ENCODE measurements at places on chromosomes 2 and 18. TPM values are rescaled to one million over a fixed set of nuclear protein-coding genes. Genes with fewer than 3 reads are reported as not detected.
A peak's percentile ranks its signal among the peaks of the same experiment; 100 is the strongest.

GRCh38 chr2:199662255-199662654 lies 188.7 kb downstream of the FTCDNL1 start:
- no peak for DNase-seq

ATOH8 gene
- total RNA-seq, result 57.2 TPM

SCYGR4 gene
- total RNA-seq, result not detected

UGGT1 gene
- 34.3 TPM for total RNA-seq

MAP2 gene
- total RNA-seq, result 41.9 TPM

DNA sequence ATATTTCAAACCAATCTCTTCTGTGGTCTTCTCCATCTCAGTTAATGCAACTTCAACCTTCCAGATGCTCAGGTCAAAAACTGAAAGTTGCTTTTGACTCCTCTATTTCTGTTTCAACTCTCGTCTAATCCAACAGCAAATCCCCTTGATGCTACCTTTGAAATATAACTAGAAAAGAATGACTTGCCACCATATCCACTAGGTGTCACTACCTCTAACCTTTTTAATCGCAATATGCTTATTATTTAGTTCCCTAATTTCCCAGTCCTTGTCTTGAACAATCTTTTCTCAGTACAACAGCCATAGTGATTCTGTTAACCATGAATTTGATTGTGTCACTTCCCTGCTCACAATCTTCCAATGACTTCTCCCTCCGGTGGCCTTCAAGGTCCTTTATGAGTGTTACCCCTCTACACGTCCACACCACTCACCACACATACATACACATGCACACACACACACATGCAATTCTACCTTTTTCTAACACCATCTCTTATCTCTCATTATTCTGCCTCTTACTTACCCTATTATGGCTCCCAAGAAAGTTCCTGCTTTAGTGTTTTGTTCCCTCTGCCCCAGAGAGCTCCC lies 245.5 kb upstream of the KCNJ3 start:
- no peak for DNase-seq

FHL2 gene
- 208 TPM for total RNA-seq

DNA sequence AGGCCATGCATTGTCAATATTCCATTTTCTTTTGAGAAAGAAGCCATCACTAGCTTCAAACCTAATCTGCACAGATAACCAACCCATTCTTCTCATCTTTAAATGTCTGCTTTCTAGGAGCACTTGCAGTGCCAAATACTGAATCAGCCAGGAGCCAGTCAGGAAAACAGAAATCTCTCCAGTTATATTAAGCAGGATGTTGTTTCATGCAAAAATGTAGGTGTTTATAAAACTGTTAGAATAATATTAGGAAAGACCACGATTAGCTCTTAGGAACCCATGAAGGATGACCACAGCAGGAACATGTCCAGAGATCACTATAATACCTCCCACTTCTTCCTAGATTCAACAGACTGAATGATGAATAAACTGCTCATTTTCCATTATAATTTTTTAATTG lies 86.0 kb downstream of the TTC32 start:
- no peak for DNase-seq

RAPGEF4 gene
- total RNA-seq, result 9.3 TPM

DNA sequence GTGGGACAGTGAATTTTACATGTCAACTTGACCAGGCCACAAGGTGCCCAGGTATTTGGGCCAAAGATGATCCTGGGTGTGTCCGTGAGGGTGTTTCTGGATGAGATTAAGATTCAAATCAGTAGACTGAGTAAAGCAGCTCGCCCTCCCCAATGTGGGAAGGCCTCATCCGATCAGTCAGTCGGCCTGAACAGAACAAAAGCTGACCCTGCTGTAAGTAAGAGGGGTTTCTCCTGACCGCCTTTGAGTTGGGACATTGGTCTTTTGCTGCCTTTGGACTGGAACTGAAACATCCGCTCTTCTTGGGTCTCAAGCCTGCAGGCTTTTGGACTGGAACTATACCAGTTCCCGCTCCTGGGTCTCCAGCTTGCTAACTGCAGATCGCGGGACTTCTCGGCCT lies 233.3 kb downstream of the KLHL29 start:
- DNase-seq, result no peak

- no peak for DNase-seq
Observed at GRCh38 chr2:2919574-2920365, 457.8 kb downstream of the EIPR1 start.

OR6B2 gene
- total RNA-seq, result 5.1 TPM

- no peak for DNase-seq
Observed at GRCh38 chr2:164606557-164606956, 14.7 kb downstream of the GRB14 start.

GRCh38 chr18:3611313-3612090 lies 161.5 kb downstream of the TGIF1 start:
- peak; percentile 55 for DNase-seq

- no peak for DNase-seq
Observed at GRCh38 chr2:205660521-205661124, 21.7 kb upstream of the NRP2 start.

Data from sciatic nerve (tissue), 2 donors.